ENCODE measurements at places on chromosomes 4 and X.

GRCh38 chrX:107560980-107561379, 67.3 kb upstream of the PRPS1 start:
- no peak for DNase-seq

DNA sequence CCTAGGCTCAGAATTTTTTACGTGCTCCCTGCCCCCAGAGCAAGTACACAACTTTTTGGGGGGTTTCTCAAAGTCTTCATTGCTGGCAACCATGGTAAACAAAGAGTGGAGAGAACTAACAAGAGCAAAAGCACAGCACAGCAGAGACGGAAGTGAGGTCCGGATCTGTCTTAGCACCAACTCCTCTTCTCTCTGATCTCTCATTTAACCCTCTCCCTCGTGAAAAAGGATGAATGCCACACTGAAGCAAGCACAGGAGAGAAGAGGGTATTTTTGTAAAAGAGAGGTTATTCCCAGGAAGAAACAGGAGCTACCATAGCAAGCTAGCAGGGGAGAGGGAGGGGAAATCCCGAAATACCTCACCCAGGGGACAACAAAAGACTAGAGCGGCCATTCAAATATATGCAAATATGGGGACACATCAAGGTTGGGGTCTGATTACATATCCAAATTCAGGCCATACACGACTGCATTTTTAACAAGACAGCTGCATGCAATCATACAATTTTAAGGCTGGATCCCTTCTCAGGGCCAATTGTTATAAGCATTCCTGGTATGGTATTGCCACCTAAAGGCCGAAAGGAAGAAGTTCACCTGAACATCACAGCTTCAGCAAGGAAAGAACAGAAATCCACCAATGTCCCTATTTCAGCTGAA, 46.6 kb downstream of the CD40LG start:
- no peak for DNase-seq

- no peak for DNase-seq
These were observed 124.1 kb upstream of the SPIN4 start for GRCh38 chrX:63475200-63475599.

DNA sequence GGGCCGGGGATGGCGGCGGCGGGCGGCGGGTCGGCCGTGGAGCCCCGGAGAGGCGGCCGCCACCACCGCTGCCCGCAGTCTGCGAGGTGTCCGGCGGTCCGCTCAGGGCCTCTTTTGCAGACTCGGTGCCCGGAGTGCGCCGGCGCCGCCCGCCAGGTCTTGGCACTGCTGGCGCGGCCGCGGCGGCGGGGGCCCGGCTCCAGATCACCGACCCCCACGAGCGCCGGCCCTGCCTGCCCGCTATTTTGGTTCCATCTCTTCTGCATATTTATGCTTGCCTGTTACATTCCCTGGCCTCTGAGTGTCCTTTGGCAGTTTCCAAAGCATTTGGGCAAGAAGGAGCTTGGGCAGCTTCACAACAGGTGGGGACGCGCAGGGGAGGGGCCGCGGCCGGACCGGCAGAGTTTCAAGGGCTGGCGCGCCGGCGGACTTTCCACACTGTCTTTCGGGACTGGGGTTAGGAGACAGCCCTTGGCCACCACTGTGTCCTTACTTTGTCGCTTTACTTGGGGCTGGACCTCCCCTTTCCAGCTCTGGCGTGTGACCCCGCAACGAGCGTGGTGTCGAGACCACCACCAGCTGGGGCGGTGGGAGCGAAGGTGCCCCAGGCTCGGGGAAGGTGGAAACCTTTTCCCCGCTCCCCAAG, 668 bp upstream of the TAPT1 start:
- peak; percentile 80 for DNase-seq

DNA sequence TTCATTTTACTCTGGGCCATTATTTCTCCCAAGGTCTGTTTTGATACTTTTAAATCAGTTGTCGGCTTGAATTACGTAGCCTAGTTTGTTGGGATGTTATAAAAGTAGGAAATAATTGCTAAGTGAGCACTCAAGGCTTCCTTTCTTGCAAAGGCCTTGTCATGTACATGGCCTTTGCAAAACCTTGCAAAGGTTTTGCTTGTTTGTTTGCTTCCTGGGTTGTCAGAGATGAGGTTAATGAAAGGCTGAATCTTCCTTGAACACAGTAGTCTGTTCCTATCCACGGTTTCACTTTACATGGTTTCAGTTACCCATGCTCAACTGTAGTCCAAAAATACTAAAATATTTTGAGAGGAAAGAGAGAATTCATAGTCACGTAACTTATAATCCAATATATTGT, 113.5 kb downstream of the NAA11 start:
- no peak for DNase-seq

DNA sequence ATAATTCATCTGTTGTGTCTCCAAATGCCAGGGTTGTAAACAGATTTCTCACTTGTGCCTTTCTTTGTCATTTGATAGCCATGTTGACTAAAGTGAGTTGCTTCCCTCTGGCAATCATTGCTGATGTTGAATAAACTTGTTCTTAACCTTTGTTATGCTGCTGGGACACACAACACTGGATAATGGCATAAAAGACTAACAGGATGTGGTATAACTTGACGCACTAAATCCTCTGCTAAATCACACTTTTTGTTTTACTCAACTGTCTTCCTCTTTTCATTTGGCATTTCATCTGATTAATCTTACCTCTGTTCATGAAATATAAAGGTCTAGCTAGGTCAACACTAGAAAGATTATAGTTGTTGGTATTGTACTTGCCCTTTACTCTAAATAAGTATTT, 17.6 kb upstream of the CXCL5 start:
- no peak for DNase-seq

DNA sequence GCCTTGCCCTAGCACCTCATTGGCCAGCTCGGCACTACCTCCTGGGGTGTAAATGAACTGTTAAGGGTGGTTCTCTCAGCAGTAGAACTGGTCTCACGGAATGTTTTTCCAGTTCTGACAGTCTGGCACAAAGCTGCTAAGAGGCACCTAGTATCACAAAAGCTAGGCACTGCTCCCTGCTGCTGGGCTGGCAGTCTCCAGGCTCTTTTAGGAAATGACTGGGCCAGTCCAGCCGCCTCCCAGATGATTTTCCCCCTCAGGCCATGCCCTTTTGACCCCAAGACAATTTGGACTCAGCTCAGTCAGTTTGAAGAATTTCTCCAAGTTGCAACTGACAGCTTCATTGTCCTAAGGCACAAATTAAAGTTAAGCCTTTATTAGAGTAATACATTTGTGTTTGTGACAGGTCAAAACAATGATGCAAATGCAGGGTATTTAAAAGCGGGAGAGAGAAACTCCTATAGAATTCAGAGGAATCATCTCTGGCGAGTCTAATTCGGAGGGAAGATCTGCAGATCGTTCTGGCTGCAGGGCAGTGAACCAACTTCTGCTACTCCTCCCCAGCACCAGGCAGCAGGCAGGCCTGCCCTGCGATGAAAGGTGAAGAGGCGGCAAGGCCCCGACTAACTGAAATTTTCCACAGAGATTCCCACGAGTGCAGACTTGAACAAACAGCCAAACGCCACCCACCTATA, 7.9 kb downstream of the FRMD7 start:
- no peak for DNase-seq

GRCh38 chr4:70704931-70705182, 16.5 kb downstream of the UTP3 start:
- DNase-seq: no peak

DNA sequence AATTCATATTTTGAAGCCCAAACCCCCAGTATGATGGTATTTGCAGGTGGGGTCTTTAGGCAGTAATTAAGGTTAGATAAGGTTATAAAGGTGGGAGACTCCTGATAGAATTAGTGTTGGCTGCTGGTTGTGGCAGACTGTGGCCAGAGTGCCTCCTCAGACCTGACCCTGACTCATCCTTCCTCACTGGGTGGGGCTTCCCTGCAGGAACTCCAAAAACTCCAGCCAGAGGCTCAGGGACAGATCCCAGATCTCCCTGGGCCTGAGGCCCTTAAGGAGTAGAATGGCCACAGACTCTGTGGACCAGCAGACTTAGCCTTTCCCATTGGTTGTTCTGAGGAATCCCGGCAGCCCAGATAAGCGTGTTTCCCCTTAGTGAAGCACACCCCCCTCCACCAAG, 463.0 kb upstream of the CPEB2 start:
- DNase-seq: no peak

DNA sequence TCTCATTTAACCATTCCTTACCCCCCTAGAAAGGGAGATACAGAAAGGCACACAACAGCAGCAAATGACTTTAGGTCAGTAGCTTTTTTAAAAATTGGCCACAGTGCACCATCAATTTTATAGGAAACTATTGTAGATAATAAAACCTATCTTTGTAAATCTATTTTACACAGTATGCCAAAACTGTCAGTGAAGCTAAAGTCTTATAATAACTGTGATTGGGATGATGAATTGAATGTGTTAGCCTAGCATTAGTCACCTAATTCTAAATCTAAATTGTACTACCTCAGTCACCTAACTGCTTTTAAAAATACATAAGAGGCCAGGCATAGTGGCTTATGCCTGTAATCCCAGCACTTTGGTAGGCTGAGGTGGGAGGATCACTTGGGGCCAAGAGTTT, 44.2 kb downstream of the SH3RF1 start:
- no peak for DNase-seq

GRCh38 chrX:46912098-46912602, at the start of gene JADE3:
Gene JADE3 (plus strand): TSS chrX:46912421. CDS start chrX:46984895, 72,474 bp downstream.
- peak; percentile 75 for DNase-seq

GRCh38 chr4:186840222-186840701, 116.6 kb upstream of the FAT1 start:
- peak; percentile 53 for DNase-seq

- DNase-seq: no peak
These were observed 14.3 kb downstream of the JCHAIN start for GRCh38 chr4:70651864-70652506.

DNA sequence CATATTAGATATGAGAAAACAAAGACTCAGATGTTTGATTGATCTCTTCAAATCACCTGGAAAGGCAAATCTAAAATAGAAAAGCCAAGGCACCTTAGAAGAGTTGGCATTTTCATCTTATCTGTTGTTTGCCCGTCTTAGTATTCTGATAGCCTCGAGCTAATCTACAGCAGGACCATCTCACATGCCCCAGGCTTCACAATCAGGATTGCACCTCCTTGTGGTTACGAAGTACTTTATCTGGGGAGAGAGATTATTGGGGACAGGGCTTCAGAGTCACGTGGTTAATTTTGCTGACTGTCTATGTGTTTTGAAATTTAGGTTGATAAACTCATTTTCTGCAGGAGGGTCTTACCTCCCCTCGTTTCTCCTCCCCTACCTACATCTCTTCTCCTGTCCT, 313.1 kb upstream of the ANXA10 start:
- no peak for DNase-seq

- no peak for DNase-seq
These were observed 646.1 kb upstream of the FRG1 start for GRCh38 chr4:189294574-189294973.

- DNase-seq: no peak
These were observed 6.3 kb downstream of the FAM47E start for GRCh38 chr4:76257824-76258223.

- peak; percentile 69 for DNase-seq
These were observed 274 bp upstream of the ERVMER34-1 start for GRCh38 chr4:52751487-52751911.

DNA sequence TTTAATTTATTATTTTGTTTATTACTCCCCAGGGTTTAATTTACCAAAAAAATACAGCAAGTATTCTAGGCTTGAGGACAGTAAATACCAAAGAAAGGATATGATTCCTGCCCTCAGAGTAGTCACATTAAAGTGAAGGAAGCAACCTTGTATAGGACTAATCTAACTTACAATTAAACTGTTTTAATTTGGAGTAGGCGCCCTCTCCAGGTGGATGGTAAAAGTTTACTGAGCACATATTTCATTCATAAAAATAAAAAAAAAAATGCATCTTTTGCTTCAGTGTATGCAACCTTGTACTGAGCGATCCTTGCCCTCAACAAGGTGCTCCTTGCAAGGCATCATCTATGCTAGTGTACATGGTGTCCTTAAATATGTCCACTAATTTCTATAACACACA, 72.0 kb upstream of the MAGEB16 start:
- no peak for DNase-seq

- no peak for DNase-seq
These were observed 3.6 kb downstream of the STARD8 start for GRCh38 chrX:68651110-68651509.

- peak; percentile 77 for DNase-seq
These were observed 37.7 kb downstream of the ANTXR2 start for GRCh38 chr4:80035336-80035735.

DNA sequence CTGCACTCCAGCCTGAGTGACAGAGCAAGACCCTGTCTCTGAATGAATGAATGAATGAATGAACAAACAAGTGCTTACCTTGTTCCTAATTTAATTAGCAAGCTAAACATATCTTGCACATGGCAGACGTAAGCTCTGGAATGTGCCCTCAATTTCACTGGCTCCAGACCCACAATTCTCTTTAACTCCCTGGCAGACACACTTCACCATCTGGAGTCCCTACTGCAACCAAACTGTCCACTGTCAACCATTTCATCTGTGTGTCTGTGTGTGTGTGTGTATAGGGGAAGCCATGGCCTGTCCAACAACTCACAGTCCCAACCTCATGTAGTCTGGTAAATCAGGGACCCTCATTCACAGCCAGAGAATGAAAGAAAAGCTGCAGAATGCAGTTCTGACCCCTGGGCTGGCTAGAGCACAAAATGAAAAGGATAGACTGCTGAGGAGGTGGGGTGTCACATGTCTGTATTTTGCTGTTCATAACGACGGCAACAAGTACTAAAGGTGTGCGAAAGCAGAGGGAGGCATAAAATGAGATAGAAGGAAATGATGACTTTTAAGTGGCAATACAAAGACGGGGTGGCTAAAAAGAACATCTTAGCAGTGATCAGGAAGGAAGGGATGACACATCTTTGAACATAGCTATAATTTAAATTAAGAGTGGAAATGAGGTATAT, 114.1 kb downstream of the TSPAN5 start:
- no peak for DNase-seq

- no peak for DNase-seq
These were observed 14.7 kb downstream of the S100G start for GRCh38 chrX:16664626-16665025.

GRCh38 chr4:8583655-8584025, 3.4 kb downstream of the GPR78 start:
- DNase-seq: peak; percentile 18

DNA sequence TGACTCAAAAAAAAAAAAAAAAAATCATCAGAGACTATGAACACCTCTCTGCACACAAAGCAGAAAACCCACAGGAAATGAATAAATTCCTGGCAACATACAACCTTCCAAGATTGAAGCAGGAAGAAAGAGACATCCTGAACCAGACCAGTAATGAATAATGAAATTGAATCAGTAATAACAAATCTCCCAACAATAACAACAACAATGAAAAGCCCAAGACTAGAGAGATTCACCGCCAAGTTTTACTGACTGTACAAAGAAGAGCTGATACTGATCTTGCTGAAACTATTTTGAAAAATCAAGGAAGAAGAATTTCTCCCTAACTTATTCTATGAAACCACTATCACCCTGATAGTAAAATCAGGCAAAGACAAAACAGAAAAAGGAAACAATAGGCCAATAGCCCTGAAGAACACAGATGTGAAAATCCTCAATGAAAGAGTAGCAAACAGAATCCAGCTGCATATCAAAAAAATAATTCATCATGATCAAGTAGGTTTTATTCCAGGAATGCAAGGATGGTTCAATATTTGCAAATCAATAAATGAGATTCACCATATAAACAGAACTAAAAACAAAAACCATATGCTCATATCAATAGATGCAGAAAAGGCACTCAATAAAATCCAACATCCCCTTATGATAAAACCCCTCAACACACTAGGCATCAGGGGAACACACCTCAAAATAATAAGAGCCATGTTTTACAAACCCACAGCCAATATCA, 31.0 kb upstream of the PLK4 start:
- no peak for DNase-seq

All from left colon (tissue), 2 donors.